LHCN-M2 (cell line): ENCODE measurements at places on chromosomes 2 and 18. TPM values are rescaled to one million over a fixed set of nuclear protein-coding genes. Genes with fewer than 3 reads are reported as not detected.

GRCh38 chr2:217913436-217913835 is 89.4 kb downstream of the TNS1 start:
- DNase-seq: no peak

DNA sequence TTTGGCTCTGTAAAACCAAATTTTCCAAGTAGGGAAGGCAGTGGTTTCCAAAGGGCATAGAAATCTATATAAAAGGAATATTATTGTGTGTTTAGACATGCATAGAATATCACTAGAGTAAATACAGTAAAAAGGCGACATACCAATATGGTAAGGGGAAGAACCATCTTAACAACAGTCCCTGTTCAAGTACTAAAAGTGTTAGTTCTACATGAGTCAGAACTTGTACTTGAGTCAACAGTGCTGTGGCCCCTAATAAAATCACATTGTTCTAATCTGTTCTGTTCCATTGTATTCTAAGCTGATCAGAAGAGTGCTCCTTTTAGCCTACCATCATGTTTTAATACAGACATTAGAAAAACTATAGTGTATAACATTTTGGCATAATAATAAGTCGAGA is 36.1 kb upstream of the TNFRSF11A start:
- DNase-seq: no peak

- no peak for DNase-seq
Measured at GRCh38 chr2:20143263-20143662, 81.7 kb downstream of the SDC1 start.

- peak; percentile 59 for DNase-seq
Measured at GRCh38 chr18:63963615-63964256, 6.1 kb upstream of the SERPINB8 start.

GRCh38 chr2:182870227-182870626 is 3.8 kb upstream of the FRZB start:
- DNase-seq: peak; percentile 24

Gene HOXD11
- total RNA-seq: not detected in 2 replicates

Gene MBP
- total RNA-seq: under 0.01 and 1.0 TPM in 2 replicates

Gene SLC25A12
- 15.4 and 20.0 TPM in 2 replicates for total RNA-seq
